Putamen (tissue), 1 donor: ENCODE measurements at places on chromosomes 1 and 21.

- DNase-seq, result no peak
These were observed 68.7 kb upstream of the ROR1 start for GRCh38 chr1:63705078-63705477.

DNA sequence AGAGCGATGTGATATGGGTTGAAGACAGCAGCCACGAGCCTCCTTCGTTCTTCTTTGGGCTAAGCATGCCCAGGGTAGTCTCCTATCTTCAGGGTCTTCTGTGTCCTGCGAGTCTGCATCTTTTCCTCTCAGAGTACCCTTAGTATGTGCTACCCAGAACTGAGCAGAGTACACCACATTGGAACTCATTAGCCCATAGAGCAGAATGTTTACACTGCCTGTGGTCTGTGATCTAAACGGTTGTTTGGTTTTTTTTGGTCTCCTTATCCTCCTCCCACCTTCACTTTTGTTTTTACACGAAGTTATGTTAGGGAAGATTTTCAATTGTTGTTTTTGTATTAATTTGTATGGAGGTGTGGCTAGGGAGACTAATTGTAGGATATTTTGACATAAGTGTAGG is 126.4 kb downstream of the NEK7 start:
- no peak for DNase-seq

- no peak for DNase-seq
These were observed 25.6 kb downstream of the TRABD2B start for GRCh38 chr1:47971385-47972160.

GRCh38 chr1:36034692-36035091 is 49.2 kb upstream of the TEKT2 start:
- no peak for DNase-seq

- DNase-seq, result no peak
These were observed 98.8 kb upstream of the DUSP10 start for GRCh38 chr1:221840511-221841243.

GRCh38 chr1:50970931-50971582 is 1.0 kb downstream of the CDKN2C start:
- no peak for DNase-seq

DNA sequence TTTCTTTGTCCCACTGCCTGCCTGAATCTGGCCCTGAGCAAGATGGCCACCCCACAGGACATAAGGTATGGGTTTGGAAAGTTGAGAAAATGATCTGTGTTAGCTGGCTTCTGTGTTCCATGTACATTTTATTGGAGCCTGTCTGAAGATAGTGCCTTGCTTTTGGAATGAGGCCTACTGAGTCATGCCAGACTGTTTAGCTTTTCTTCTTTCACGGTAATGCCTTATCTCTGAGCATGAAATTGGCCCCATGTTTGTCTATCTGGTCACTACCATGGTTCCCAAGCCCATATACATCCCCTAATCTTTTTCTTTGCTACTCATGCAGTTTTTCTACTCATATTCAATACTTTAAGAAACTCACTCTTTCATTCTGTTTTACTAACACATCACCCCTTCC is 85.1 kb upstream of the LMO4 start:
- no peak for DNase-seq

GRCh38 chr1:26785611-26786436 is 1.9 kb upstream of the PIGV start:
- peak; percentile 52 for DNase-seq

DNA sequence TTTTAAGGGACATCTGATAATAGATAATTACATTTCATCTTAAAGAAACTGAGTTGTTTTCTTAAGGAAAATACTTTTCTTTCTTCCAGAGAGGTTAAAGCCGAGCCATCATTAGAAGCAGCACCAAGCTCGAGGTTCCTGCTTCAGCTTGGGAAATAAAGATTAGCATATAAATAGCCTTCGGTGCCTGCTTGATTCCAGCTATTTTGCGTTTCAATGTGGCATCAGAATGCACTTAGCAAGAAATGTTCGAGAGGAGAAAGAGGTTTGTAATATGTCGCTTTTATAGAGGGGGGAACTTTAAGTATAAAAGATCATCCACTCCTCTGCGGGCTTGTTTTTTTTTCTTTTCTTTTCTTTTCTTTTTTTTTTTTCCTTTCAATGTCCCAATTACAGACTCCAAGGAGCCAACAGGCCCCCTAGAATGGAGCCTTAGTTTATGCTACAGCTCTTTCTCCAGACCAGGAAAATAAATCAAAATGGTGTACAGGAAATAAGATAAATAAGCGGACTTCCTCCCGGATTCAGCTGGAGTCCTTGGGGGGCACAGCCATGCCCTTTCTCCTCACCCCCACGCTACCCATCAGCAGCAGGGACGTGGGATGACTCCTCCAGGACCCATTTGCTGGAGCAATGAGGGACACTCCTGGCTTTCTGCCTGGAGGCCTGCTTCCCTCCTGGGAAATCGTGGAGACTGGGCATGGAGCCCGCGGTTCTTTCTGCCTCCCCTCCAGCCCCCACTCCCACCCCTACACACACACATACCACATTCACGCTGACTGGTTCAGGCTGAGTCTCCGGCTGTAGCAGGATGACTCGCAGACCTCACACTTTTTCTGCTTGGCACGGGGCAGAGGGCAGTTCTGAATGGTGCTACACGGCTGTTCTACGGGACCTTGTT is 131.6 kb downstream of the RRAGC start:
- peak; percentile 41 for DNase-seq

- no peak for DNase-seq
These were observed 10.0 kb downstream of the ARMH1 start for GRCh38 chr1:44684525-44684924.

DNA sequence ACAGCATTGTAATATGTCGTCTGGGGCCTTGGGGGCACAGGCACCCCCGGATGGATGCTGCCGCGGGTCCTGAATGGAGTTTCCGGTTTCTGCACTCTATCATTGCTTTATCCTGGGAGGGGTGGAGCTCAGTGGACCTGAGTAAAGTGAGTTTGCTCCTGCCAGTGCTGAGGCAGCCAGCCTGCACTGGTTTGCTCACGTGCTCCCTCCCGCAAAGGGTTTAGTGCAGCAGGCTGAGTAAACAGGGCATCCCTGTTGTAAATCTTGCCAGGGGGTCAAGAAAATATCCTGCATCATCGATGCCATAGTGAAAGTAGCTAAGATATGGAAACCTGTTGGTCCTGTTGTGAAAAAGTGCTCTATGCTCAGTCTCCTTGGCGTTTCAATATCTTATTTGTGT is 85.6 kb upstream of the BRINP3 start:
- no peak for DNase-seq

- DNase-seq, result no peak
These were observed 97.1 kb upstream of the DAB1 start for GRCh38 chr1:57520743-57521515.

DNA sequence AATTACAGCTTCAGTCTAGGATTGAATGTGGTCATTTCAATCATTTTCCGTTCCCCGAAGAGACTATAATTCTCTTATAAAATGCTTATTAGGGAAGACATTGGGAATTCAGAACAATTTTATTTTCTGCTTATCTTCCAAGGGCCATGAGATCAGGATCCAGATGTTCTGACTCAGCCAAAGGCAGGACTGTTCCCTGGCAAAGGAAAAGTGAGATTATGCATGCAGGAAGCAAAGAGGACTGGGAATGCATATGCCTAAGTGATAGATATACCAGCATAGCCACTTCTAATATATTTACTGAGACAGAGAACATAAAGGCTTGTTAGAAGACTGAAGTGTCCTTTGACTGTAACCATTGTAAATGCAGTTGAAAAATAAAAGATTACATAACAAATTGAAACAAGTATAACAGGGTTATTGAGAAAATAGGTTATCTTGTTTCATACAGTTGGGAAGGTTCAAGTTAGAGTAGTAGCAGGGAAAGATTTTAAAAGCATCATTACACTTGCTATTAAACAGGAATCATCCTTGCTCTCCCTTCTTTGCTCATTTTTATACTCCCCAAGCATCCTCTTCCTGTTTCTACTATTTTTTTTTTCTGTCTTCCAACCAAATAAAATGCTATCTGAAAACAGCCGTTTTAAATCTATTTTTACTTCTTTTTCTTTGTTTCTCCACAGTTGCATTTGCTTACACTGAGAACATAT is 439.6 kb upstream of the ADAMTS5 start:
- no peak for DNase-seq

DNA sequence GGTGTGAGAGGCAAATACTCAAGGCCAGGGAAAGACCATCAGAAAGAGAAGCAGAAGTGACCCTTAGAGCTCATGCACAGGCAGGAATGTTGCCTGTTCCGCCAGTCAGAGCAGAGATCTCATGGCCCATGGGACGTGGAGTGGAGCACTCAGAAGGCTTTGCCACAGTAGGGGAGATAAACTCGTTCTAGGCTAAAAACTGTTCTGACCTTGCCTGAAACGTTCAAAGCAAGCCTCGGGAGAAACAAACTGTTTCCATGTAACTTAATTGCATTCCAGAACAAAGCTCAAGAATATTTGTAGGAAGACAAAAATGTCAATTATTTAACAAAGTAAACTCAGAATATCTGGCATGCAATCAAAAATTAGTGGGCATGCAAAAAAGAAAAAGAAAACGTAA is 20.7 kb upstream of the SLC19A1 start:
- DNase-seq, result no peak

DNA sequence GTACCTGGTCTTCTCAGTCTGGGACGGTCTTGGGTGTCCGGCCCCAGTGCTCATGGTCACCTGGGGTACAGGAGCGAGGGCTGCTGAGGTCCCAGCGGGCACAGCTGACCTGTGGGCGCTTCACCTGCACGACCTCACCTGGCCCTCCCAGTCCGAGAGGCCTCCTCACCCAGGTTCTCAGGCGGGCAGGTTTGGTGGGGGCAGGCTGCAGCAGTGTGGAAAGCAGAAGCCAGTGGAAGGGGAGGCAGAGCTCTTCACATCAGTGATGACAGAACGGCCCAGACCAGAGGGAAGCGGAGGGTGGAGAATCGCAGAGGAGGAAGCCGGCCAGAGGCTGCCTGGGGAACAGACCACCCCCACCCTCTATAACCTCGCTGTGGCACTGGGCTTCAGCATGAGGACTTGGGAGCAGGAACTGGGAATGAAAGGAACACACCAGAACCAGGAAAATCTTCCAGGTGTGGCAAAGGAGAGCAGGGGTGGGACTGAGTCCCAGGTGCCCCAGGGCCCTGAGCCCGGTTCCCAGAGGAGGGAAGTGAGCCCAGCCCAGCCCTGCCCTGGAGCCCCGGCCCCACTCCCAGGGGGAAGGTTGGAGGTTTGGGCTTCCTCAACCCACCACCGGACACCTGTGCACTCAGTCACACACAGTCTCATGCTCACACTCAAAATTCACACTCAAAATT is 265.2 kb upstream of the VAMP3 start:
- DNase-seq, result no peak

GRCh38 chr1:4654764-4655673 is 610 bp downstream of the AJAP1 start:
- no peak for DNase-seq

DNA sequence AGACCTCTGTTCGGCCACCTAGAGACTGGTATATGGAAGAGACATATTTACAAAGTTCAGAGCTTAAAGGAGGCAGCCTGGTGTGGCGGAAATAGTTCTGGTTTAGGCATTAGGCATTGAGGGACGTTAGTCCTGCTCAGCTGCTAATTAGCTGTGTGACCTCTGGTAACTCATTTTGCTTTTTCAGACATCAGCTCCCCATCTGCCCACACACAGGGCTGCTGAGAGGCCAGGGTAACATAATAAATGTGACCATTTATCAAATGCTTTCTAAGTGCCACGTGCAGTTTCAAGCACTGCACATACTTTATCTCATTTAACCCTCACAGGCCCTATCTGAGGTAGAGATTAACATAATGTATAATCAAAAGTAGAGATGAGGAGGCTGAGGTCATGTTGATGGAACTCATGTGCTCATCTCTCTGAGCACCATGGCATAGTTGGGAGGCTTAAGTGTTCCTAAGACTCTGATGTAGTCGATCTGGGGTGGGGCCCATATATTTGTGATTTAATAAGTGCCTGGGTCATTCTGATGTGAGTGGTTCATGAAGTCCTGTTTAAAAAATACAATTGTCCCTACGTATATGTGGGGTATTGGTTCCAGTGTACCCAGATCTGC is 267.2 kb upstream of the PLXNA2 start:
- DNase-seq, result no peak

DNA sequence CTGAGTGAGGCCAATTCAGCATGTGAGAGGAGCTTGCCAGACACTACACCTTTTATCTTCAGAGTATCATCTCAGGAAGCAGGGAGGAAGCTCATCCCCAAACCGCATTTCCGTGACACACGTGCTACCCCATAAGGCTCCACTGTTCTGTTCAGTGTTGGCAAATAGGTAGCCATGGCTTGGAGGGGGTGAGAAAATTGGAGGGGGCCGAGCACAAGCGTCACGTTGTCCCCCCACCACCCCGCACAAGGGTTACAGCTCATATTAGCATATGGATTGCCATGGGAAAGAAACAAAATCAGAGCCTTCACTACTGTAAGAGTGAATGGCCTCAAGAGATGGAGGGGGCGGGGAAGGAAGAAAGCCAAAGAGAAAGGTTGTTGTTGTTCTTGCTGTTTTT is 46.7 kb downstream of the OLIG1 start:
- DNase-seq, result no peak

GRCh38 chr1:216499581-216500272 is 76.5 kb upstream of the USH2A start:
- DNase-seq, result no peak

- no peak for DNase-seq
These were observed 223.4 kb downstream of the DISC1 start for GRCh38 chr1:231849981-231850380.

GRCh38 chr1:44260792-44261170 is 47.5 kb downstream of the DMAP1 start:
- no peak for DNase-seq

DNA sequence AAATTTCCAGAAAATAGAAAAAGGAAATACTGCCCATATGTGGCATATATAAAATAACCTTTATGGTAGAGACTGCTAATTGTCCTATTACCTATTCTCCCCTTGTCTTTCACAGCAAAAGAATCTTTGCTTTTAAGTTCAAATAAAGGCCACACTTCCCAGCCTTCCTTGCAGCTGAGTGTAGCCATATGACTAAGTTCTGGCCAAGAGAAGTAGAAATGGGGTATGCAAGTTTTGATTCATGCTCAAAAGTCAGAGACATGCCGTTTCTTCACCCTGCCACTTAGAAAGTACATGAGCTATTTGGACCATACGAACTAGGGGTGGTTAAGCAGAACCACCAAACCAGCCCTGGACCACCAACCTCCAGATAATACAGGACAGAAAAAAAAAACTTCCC is 18.3 kb upstream of the S100A2 start:
- no peak for DNase-seq

GRCh38 chr1:211037095-211037494 is 96.9 kb downstream of the KCNH1 start:
- DNase-seq, result peak; percentile 76

GRCh38 chr1:14390816-14391215 is 207.7 kb upstream of the KAZN start:
- DNase-seq, result no peak

GRCh38 chr1:226494092-226494609 is 54.4 kb upstream of the STUM start:
- DNase-seq, result no peak
